Adipocyte (in vitro differentiated cells): ENCODE measurements at places on chromosomes 5 and 9.

DNA sequence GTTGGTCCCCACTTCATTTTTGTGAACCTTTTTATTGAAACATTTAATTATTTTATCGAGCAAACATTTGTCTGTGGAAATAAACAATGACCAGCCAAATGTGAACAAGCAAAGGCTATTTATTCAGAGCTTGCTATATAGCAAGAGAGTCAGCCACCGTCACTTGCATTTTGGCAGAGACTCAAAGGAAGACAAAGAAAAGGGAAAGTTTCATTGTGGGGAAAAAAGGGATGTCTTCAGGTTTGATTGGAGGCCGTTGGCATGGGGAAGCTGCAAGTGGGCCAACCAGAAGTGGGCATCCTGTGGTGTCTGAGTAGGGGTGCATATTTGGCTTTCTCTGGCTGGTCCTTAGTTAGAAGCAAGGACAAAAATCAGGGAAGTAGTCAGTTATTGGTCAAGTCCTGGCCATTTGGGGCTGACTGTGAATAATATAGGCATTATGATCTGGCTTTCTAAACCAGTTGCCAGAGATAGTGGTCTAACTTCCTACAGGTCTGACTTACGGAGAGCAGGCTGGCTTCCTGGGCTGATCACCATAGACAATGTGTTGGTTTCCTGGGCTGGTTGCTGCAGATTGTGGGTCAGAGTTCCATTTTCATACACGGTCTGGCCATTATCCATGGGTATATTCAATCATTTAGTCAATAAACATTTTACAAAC, 16.6 kb downstream of the ENC1 start:
- no peak for DNase-seq

DNA sequence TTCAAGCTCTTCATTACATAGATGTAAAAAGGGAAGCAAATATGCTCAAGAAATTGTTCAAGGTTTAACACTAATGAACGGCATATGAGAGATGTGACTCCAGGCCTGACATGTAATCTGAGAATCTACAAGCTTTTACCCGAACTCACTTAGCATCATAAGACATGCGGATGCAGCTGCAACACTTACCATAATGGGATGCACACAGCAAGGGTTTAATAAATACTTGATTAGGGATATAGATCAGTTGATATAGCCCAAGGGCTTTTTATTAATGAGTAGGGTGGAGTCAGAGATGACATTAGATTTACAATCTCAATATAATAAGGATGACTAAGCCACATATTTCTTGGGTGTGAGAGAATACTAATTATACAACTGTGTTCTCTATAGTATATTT, 2215.5 kb downstream of the MAT2B start:
- no peak for DNase-seq

DNA sequence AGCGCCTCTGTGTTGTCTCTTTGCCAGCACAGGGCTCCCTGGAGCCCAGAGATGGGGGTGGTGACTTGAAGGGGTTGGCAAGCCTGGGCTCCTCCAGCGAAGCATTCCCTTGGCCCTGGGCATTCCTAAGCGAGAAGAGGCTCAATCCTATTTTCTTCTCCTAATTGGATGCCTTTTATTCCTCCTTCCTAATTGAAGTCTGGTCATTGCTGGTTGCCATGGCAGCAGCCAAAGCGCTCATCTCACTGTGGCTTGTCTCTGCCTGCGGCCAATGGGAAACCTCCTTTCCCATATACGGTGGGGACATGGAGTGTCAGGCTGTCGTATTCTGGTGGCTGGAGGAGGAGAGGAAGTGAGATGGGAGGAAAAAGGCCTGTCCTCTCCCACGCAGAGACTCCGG, 52.3 kb upstream of the RARS1 start:
- no peak for DNase-seq

DNA sequence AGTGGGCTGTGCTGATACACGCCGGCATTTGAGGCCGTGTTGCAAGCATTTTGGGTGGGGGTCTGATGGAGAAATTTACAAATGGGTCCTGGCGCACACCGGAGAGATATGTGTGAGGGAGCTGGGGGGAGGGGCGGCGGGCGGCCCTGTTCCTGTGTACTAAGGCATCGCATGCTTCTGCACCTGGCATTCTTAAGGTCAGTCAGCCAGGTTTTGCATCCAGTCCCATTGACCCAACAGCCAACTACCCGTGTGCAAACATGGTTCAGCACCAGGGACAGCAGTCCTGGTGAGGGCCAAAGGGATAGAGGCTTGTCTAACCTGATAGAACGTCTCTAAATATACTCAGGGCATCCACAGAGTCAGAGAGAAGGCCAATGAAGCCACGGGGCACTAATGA, 839 bp downstream of the GABRG2 start:
- DNase-seq, result peak; percentile 4

DNA sequence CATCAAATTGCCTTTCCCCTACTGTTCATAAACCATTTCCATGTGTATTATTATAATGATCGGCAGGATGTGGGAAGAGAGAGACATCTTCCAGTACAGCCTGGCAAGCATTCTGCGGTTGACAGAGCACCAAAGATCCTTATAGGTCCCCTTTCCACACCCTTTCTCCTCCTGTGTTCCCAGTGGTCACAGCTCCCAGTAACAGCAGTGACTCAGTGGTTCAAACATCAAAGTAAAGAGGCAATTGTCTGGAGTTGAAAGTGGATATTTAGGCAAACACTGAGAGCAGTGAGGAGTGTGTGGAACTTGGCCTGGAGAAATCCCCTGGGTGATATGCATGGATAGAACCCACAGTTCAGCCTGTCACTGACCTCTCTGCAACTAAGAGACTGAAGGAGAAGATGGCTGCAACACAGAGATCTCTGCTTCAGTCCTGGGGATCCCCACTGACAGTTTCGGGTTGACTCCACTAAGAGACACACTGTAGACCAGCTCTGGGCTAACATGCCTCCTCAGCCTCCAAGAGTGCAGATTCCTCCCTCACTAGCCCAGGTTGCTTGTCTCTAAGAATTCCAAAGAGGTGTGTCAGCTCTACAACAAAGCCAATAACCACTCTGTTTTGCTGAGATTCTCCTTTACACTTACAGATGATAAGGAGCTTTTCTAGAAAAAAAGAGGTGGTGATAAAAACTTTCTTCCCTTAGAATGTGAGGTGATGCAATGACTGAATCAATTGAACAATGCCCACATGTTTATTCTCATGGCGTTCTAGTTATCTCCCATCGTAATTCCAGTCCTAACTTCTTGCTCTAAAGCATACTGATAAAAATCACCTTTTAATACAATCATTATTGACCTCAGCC, 94.4 kb upstream of the IL6ST start:
- peak; percentile 30 for DNase-seq

- no peak for DNase-seq
Observed at GRCh38 chr5:177130211-177131018, 3.2 kb upstream of the NSD1 start.

GRCh38 chr9:135418161-135418560, 61.4 kb upstream of the PPP1R26 start:
- DNase-seq, result no peak

- DNase-seq, result no peak
Observed at GRCh38 chr5:167413506-167413905, 877.9 kb upstream of the WWC1 start.

DNA sequence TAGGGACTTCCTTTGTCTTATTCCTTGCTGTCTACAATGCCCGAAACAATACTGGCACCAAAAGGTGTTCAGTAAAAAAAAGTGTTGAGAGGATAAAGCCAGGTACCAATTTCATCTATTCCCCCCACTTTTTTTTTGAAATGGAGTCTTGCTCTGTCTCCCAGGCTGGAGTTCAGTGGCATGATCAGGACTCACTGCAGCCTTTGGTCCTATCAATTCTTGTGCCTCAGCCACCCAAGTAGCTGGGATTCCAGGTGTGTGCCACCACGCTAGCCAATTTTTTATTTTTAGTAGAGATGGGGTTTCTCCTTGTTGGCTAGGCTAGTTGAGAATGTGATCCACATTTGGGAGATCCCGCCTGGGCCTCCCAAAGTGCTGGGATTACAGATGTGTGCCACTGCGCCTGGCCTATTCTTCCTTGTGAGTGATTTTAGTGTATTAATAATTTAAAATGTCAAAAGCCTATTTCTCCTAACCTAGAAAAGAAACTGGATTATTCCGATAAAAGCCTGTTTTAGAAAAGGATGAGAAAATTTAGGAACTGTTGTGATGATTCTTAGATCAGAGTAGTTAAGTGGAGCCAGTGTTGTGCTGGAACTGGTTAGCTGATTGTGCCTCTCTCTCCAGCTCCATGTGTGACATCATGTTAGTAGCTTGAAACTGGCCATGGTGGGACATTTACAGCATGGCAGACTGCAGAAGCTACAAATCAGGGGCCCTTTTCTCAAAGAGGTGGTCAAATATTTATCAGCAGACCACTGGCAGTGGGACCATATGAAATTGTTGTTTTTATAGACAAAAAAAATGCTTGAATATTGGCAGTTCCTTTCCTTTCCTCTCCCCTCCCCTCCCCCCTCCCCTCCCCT, 14.3 kb downstream of the CDC42SE2 start:
- DNase-seq, result no peak

- DNase-seq, result no peak
Observed at GRCh38 chr5:99010294-99010693, 81.5 kb upstream of the CHD1 start.

DNA sequence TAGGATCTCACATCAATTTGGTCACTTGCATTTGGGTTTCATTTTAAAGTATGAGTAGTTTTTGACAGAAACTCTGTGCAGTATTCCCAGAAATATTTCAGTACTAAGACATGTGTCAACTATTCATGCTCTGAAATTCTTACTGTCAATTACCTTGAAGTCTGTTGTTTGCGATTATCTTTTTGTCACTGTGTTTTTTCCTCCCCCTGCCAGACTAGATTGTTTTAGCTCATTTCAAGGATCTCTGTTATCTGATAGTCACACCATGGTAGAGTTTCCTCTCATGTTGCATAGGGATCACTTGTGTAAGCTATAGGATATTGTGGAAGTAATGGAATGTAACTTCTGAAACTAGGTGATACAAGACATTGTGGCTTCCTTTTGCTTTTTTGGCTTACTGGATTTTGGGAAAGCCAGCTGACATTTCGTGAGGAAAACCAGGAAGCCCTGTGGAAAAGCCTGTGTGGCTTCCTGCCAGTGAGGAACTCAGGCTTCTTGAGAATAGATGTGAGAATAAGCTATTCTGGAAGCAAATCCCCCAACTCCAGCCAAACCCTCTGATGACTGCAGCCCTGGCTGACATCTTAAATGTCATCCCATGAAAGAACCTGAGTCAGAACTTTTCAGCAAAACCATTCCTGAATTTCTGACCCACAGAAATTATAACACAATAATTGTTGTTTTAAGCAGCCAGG, 122.2 kb downstream of the FGF10 start:
- no peak for DNase-seq

DNA sequence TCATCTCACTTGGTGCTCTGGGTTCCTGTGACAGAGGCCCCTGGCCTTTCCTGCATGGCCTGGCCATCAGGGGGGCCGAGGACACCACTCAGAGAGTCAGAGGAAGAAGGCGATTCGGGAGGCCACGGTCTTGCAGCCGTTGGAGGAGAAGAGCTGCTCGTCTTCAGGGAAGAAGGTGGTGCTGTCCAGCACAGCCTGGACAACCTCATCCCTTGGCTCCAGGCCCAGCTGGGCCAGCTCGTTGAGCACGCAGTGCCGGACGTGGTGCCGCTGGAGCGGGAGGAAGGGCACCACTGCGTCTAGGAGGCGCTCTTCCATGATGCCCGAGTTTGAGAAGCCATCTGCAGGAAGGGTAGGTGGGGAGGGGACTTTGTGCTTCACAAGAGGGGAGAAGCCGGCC, 3.2 kb downstream of the TOR2A start:
- DNase-seq, result no peak

- DNase-seq, result no peak
Observed at GRCh38 chr5:36365896-36366295, 64.2 kb upstream of the RANBP3L start.

DNA sequence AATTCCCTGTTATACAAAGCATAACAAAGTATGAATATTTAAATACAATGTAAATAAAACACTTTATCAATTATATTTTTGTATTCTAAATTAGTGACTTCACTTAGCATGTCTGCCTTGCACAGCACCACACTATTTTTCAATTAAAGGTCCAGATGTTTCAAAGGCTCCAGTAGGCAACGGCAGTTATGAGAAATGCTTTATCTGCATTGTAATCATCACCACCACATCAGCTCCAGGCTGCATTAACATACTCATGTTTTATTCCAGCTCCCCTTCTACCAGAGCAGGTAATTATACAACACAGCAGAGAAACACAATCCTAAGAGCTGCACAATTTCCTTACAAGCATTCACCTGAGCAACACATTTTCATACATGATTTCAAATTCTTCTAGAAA, 102.8 kb downstream of the MAPKAP1 start:
- peak; percentile 5 for DNase-seq

GRCh38 chr5:96387616-96388015, 45.4 kb downstream of the PCSK1 start:
- peak; percentile 42 for DNase-seq

- DNase-seq, result peak; percentile 44
Observed at GRCh38 chr5:32462618-32463017, 18.1 kb upstream of the ZFR start.

DNA sequence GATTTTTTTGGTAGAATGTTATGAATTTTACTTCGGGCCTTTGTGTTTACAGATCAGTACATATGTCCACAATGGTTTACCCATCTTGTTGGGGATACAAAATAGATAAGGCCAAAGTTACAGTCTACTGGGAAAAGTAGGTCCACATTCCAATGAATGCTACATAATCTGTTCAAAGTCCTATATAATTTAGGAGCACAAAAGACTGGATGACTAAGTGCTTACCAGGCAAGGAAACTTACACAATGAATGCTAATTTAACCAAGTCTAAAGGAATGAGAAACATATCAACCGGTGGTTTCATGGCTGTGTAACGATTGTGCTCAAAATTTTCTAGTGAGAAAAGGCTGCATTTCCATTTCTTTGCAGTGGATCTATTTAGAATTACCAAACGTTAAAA, 97.4 kb upstream of the TRPM3 start:
- DNase-seq, result no peak

GRCh38 chr5:10778179-10778910, 17.3 kb upstream of the DAP start:
- no peak for DNase-seq

GRCh38 chr5:21773456-21773855, 1079.7 kb downstream of the CDH12 start:
- DNase-seq, result no peak

DNA sequence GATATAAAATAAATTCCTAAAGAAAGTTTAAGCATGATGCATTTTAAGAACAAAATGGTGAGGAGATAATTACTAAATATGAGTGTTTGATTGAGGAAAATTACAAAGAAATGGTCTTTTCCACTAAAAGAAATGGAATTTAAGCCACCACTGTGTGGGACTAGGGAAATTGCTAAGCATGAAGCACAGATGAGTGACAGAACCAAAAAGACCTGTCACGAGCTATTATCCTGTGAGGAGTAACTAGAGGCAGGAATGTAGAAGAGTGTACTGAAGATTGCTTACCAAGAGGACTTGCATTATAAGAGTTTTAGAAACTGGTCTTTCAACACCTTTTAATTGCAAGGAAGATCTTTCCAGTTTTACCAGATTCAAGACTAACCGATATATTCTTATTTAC, 193.6 kb upstream of the PRR16 start:
- DNase-seq, result no peak
